CD4-positive, alpha-beta memory T cell (primary cell): ENCODE measurements at places on chromosomes 2 and 18. TPM values are rescaled to one million over a fixed set of nuclear protein-coding genes. Genes with fewer than 3 reads are reported as not detected.

GRCh38 chr18:26442126-26442525 is 106.2 kb downstream of the KCTD1 start:
- H3K4me1 ChIP-seq: no peaks in the 10 kb centered on the region
- no peak overlapping the region for H3K4me3 ChIP-seq
- no peak overlapping the region for H3K27ac ChIP-seq
- no peaks in the 10 kb centered on the region for H3K36me3 ChIP-seq
- H3K27me3 ChIP-seq: no peaks in the 10 kb centered on the region

DNA sequence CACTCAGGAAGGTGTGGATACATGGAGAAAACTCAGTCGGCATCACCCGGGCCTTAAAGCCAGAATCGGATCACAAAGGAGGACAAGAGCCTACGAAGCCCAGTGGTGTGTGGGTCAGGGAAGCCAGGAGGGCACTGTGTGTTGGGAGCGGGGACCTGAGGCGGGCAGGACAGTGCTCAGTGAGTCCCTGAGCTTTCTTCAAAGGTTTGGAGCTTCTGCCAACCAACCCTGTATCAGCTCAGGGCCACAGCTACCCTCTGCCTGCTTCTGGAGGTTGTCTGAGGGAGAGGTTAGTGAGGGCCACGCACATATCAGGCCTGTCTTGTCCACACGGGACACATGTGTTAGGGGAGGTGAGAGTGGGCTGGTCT is 52.4 kb downstream of the DYSF start:
- no peaks in the 10 kb centered on the region for H3K36me3 ChIP-seq
- no peak overlapping the region for H3K4me3 ChIP-seq
- DNase-seq: no peak
- no peaks in the 10 kb centered on the region for H3K4me1 ChIP-seq

- no peaks in the 10 kb centered on the region for H3K36me3 ChIP-seq
- no peak for DNase-seq
- no peaks in the 10 kb centered on the region for H3K4me1 ChIP-seq
- H3K27me3 ChIP-seq: no peaks in the 10 kb centered on the region
Measured at GRCh38 chr2:222693837-222694236, 22.4 kb downstream of the MOGAT1 start.

Gene EFR3B
- 0.14 TPM for total RNA-seq

DNA sequence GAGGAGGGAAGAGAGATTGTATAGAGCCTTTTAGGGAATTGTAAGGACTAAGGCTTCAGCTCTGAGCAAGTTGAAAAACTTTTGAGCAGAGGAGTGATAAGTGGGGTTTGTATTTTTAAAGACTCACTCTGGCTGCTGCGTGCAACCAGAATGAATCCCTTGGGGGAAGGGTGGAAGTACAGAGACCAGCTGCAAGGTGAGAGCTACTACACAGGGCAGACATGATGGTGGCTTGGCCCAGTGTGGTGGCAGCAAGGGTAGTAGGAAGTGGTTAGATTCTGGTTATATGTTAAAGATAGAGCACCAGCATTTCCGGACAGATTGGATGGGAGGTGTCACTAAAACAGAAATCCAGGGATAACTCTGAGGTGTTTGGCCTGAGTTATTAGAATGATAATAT is 10.1 kb upstream of the SESTD1 start:
- no peaks in the 10 kb centered on the region for H3K4me1 ChIP-seq
- no peak overlapping the region for H3K4me3 ChIP-seq
- H3K27ac ChIP-seq: no peak overlapping the region
- no peak for DNase-seq

Gene STARD6
- total RNA-seq: not detected

DNA sequence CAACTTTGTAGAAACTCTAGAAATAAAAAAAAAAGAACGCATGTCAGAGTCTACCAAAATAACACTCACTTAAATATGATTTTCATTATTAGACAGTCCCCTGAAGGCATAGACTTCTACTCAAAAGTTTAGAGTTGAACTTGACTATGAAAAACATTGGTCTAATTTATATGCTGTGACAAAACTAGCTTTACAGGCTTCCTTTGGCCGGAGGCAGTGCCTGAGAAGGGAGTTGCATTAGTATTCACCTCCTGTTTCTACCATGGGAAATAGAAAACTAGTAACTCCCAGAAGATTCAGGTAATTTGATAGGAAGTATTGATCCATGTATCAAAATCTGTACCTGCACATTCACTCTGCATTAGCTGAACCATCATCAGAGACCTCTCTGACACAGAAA is 163.4 kb upstream of the NOSTRIN start:
- no peaks in the 10 kb centered on the region for H3K27me3 ChIP-seq
- H3K4me3 ChIP-seq: no peak overlapping the region
- H3K36me3 ChIP-seq: no peaks in the 10 kb centered on the region
- H3K27ac ChIP-seq: no peak overlapping the region
- no peaks in the 10 kb centered on the region for H3K4me1 ChIP-seq

Gene TBR1
- not detected for total RNA-seq

- H3K36me3 ChIP-seq: no peaks in the 10 kb centered on the region
- H3K27ac ChIP-seq: no peak overlapping the region
- H3K4me3 ChIP-seq: no peak overlapping the region
- peaks cover 20% of the 10 kb centered on the region for H3K4me1 ChIP-seq
- DNase-seq: no peak
Measured at GRCh38 chr2:227456772-227457171, 15.2 kb upstream of the AGFG1 start.

Gene KLHL29
- total RNA-seq: 1.9 TPM

GRCh38 chr18:67862069-67862468 is 345.5 kb upstream of the DSEL start:
- no peak for DNase-seq
- no peaks in the 10 kb centered on the region for H3K4me1 ChIP-seq
- no peak overlapping the region for H3K27ac ChIP-seq
- no peaks in the 10 kb centered on the region for H3K36me3 ChIP-seq
- H3K27me3 ChIP-seq: no peaks in the 10 kb centered on the region
- no peak overlapping the region for H3K4me3 ChIP-seq

Gene DNER
- total RNA-seq: not detected

DNA sequence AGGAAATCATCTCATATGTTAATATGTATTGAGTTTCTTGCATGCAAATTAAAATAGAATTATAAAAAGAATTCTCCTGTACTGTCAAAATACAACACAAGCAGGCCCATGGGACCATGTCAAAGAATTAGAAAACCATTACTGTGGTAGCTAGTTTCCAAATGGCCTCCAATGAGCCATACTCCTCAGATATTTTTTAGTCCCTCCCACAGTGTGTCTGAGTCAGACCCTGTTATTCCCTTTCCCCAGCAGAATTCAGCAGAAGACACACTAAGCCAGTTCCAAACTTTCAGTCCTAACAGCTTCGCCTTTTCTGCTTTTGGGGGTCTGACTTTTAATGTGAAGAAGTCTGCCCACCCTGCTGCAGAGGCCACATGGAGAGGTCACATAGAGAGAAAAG is 86.7 kb downstream of the FIGN start:
- no peaks in the 10 kb centered on the region for H3K36me3 ChIP-seq
- no peaks in the 10 kb centered on the region for H3K27me3 ChIP-seq
- DNase-seq: no peak
- no peak overlapping the region for H3K27ac ChIP-seq

DNA sequence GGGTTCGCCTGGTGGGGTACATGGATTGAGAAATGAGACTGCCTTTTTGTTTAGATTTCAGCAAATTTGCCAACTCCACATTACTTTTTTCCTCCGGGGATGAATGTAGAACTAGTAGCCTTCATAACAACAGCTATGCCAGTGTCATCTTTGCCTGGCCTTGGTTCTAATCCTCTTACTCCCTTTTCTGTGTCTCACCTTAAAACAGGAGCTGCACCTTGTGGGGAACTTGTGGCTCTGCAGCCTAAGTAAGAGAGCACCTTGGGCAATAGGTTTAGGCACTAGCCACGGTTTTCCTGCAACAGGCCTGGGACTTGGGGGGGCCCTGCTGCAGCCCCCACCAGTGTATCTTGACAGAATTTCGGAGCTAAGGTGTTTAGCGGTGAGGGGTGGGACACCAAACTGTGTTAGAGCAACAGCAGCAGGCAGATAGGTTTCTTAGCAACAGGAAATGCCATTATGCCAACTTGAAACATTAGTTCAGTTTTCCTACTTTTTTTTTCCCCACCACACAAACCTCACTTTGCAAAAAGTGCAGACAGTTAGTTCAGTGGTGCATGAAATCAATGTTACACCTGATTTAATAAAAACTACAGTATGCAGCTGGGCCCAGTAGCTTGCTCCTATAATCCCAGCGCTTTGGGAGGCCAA is 173.7 kb downstream of the PRKCE start:
- no peaks in the 10 kb centered on the region for H3K4me1 ChIP-seq
- no peaks in the 10 kb centered on the region for H3K36me3 ChIP-seq
- H3K27me3 ChIP-seq: no peaks in the 10 kb centered on the region
- no peak for DNase-seq
- no peak overlapping the region for H3K4me3 ChIP-seq
- no peak overlapping the region for H3K27ac ChIP-seq

Gene CSRNP3
- not detected for total RNA-seq

Gene GPR45
- not detected for total RNA-seq

DNA sequence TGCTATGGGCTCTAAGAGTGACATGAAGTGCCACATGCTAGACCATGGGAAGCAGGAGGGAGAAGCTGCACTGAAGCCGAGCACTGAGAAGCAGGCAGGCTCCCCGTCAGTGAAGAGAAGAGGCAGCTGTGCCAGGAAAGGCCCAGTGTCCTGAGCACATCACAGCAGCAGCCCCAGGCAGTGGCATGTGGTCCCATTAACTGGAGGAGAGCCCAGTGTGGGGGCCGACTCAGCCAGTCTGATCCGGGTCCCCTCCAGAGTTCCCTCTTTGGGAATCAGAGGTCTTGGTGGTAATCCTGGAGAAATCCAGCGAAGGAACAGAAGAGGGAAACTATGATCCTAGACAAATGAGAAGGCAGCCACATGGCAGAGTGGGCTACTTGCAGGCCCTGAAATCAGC is 96.7 kb upstream of the ACAA2 start:
- no peaks in the 10 kb centered on the region for H3K4me1 ChIP-seq
- no peaks in the 10 kb centered on the region for H3K36me3 ChIP-seq
- no peaks in the 10 kb centered on the region for H3K27me3 ChIP-seq
- DNase-seq: no peak

GRCh38 chr2:179861416-179862067 is at the start of gene ZNF385B:
TSS of gene ZNF385B (minus strand) at chr2:179861612.
- no peak for DNase-seq
- no peaks in the 10 kb centered on the region for H3K4me1 ChIP-seq
- peaks cover 13% of the 10 kb centered on the region for H3K27me3 ChIP-seq
- H3K4me3 ChIP-seq: no peak within 1 kb of the TSS
- no peak within 1 kb of the TSS for H3K27ac ChIP-seq
- no peaks in the 10 kb centered on the region for H3K36me3 ChIP-seq

GRCh38 chr2:17475286-17475685 is 43.0 kb downstream of the RAD51AP2 start:
- DNase-seq: no peak
- H3K27ac ChIP-seq: no peak overlapping the region
- no peaks in the 10 kb centered on the region for H3K36me3 ChIP-seq
- H3K4me1 ChIP-seq: no peaks in the 10 kb centered on the region
- H3K27me3 ChIP-seq: no peaks in the 10 kb centered on the region
- no peak overlapping the region for H3K4me3 ChIP-seq

Gene SAG
- 0.06 TPM for total RNA-seq

Gene GYPC
- total RNA-seq: 80.8 TPM

Gene HJURP
- 0.19 TPM for total RNA-seq

GRCh38 chr18:48899558-48900174 is 51.1 kb downstream of the SMAD7 start:
- H3K4me3 ChIP-seq: no peak overlapping the region
- no peaks in the 10 kb centered on the region for H3K36me3 ChIP-seq
- H3K27ac ChIP-seq: no peak overlapping the region
- no peaks in the 10 kb centered on the region for H3K27me3 ChIP-seq
- DNase-seq: no peak
- H3K4me1 ChIP-seq: no peaks in the 10 kb centered on the region

DNA sequence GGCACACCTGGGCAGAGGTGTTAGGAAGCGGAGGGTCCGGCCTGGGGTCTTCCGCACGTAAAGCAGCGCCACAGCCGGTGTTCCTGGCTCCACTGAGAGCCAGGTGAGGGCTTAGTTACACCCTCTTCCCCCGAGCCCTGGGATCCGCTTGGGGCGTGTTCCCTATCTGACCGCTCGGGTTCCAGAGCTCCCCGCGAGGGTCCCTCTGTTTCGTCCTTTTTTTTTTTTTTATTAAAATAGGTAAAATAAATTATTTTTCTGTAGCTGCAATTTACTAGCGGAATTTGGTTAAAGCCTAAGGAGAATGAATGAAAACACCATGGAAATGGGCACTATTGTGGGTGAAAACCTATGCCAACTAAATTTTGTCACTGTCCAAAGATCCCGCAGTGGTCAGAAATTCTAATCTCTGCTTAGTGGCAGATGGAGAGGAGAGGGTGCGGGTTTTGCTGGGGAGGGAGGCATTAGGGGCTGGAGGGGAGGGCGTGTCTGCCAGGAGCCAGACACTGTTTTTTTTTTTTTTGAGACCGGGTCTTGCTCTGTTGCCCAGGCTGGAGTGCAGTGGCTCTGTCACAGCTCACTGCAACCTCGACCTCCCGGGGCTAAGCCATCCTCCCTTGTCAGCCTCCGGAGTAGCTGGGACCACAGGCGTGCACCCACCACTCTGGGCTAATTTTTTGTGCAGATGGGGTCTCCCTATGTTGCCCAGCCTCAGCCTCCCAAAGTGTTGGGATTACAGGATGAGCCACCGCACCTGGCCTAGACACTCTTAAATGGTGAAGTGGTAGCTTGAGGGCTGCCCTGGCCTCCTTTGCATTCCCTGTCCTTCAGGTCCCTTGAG is 834 bp downstream of the PDCL3 start:
- no peaks in the 10 kb centered on the region for H3K27me3 ChIP-seq
- H3K27ac ChIP-seq: peak overlapping the region; percentile 74
- DNase-seq: no peak
- H3K36me3 ChIP-seq: peaks cover 15% of the 10 kb centered on the region

GRCh38 chr2:77831898-77832297 is 309.7 kb upstream of the LRRTM4 start:
- H3K4me3 ChIP-seq: no peak overlapping the region
- no peak overlapping the region for H3K27ac ChIP-seq
- no peaks in the 10 kb centered on the region for H3K27me3 ChIP-seq
- no peaks in the 10 kb centered on the region for H3K4me1 ChIP-seq
- DNase-seq: no peak
- H3K36me3 ChIP-seq: no peaks in the 10 kb centered on the region

Gene COLEC12
- 0.17 TPM for total RNA-seq

GRCh38 chr2:13035866-13036265 is 319.1 kb downstream of the TRIB2 start:
- H3K4me3 ChIP-seq: no peak overlapping the region
- DNase-seq: no peak
- H3K27me3 ChIP-seq: no peaks in the 10 kb centered on the region
- no peaks in the 10 kb centered on the region for H3K4me1 ChIP-seq
- H3K27ac ChIP-seq: no peak overlapping the region
